ENCODE measurements at places on chromosomes 12 and 14. TPM values are rescaled to one million over a fixed set of nuclear protein-coding genes. Genes with fewer than 3 reads are reported as not detected.
A peak's percentile ranks its signal among the peaks of the same experiment; 100 is the strongest.

GRCh38 chr12:71159264-71159663, 1.5 kb upstream of the TSPAN8 start:
- H3K4me3 ChIP-seq = no peak overlapping the region
- H3K27me3 ChIP-seq = no peaks in the 10 kb centered on the region
- H3K4me1 ChIP-seq = peaks cover 54% of the 10 kb centered on the region
- H3K27ac ChIP-seq = peak overlapping the region; percentile 83
- no peaks in the 10 kb centered on the region for H3K36me3 ChIP-seq

Gene IGFBP6
- 91.8 TPM for total RNA-seq

GRCh38 chr14:97166497-97166896, 369.3 kb downstream of the VRK1 start:
- H3K4me1 ChIP-seq = no peaks in the 10 kb centered on the region
- no peaks in the 10 kb centered on the region for H3K36me3 ChIP-seq
- H3K27ac ChIP-seq = no peak overlapping the region
- no peak overlapping the region for H3K4me3 ChIP-seq
- no peak for DNase-seq

DNA sequence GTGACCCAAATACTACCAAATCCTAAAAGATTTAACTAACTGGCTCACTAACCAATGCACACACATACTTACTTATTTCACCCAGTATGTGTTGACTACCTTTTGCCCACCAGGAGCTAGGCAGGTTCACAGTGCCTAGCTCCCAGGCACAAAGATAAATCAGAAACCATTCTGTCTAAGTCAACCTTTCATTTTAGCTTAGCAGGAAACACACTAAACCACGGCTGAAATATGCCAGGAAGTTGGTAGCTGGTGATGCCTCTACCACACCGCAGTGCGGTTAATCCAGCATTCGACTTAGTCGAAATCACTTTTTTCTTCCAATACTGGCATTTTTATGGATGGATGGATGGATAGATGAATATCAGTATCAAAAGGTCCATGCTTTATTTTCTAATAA, 597.7 kb downstream of the DIO2 start:
- H3K4me1 ChIP-seq = no peaks in the 10 kb centered on the region
- H3K36me3 ChIP-seq = no peaks in the 10 kb centered on the region
- H3K27ac ChIP-seq = no peak overlapping the region
- DNase-seq = no peak

DNA sequence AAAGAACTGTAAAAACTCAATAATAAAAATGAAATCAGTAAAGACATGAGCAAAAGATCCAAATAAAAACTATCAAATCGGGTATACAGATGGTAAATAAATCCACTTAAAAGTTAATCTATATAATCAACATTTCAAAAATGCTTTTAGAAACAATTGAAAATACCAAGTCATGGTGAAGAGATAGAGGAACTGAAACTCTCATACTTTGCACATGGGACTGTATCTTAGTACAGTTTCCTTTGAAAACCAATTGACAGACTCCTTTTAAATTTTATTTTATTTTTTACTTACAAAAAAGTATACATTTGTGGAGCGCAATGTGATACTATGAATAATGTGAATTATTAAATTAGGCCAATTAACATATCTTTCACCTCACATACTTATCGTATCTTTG, 98.6 kb upstream of the FAR2 start:
- no peak overlapping the region for H3K4me3 ChIP-seq
- no peaks in the 10 kb centered on the region for H3K36me3 ChIP-seq
- no peaks in the 10 kb centered on the region for H3K4me1 ChIP-seq
- no peaks in the 10 kb centered on the region for H3K27me3 ChIP-seq
- no peak overlapping the region for H3K27ac ChIP-seq

Gene GPR137C
- 0.32 TPM for total RNA-seq

GRCh38 chr14:24744641-24745040, 110.7 kb upstream of the GZMB start:
- H3K4me1 ChIP-seq = no peaks in the 10 kb centered on the region
- no peak for DNase-seq
- H3K4me3 ChIP-seq = no peak overlapping the region

Gene WSCD2
- not detected for total RNA-seq

Gene ITPK1
- 235 TPM for total RNA-seq

DNA sequence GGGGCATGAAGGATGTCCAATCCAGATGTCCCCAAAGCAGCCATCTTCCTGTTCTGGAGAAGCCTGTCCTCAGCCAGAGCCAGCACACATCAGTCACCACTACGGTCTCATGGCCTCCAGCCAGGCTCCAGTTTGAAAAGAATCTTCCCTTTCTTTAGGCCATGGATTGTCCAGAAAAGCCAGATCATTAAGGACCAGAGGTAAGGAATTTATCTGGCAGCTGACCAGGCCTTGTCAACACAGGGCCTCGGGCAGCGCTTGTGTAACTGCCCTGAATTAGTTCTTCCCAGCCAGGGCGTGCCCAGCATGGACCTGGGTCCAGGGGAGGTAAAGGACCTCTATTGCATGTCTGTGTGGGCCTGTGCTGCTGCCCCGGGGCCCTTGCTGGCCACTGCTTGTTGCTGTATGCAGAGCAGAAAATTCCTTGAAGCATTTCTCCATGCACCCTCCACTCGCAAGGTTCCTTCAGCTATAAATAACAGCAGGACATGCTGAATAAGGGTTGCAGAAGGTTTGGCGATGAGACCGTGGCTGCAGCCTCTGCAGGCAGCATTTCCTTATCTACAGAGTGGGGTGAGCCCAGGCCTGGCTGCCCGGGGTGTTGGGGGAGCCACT, 21.7 kb upstream of the VPS37B start:
- no peak overlapping the region for H3K4me3 ChIP-seq
- peak overlapping the region; percentile 78 for H3K27ac ChIP-seq
- H3K27me3 ChIP-seq = no peaks in the 10 kb centered on the region
- DNase-seq = peak; percentile 77

- no peaks in the 10 kb centered on the region for H3K4me1 ChIP-seq
- no peak overlapping the region for H3K27ac ChIP-seq
- no peak for DNase-seq
- no peaks in the 10 kb centered on the region for H3K27me3 ChIP-seq
Observed at GRCh38 chr12:5684989-5685388, 253.1 kb downstream of the NTF3 start.

Gene NDRG2
- total RNA-seq = 275 TPM

- no peaks in the 10 kb centered on the region for H3K27me3 ChIP-seq
- H3K4me1 ChIP-seq = peaks cover 3% of the 10 kb centered on the region
- no peak for DNase-seq
- H3K36me3 ChIP-seq = no peaks in the 10 kb centered on the region
- no peak overlapping the region for H3K27ac ChIP-seq
Observed at GRCh38 chr12:130959632-130960031, 5.9 kb downstream of the ADGRD1 start.

- H3K27ac ChIP-seq = no peak overlapping the region
- no peak for DNase-seq
- no peaks in the 10 kb centered on the region for H3K4me1 ChIP-seq
Observed at GRCh38 chr14:32400480-32400879, 71.4 kb downstream of the AKAP6 start.

Gene C1RL
- total RNA-seq = 48.5 TPM

Gene AVPR1A
- 0.95 TPM for total RNA-seq

Gene TOMM20L
- not detected for total RNA-seq

GRCh38 chr14:65070471-65070976, 31.8 kb downstream of the MAX start:
- peaks cover 4% of the 10 kb centered on the region for H3K36me3 ChIP-seq
- peak; percentile 87 for DNase-seq
- peak overlapping the region; percentile 8 for H3K4me3 ChIP-seq
- H3K27me3 ChIP-seq = no peaks in the 10 kb centered on the region
- peaks cover 34% of the 10 kb centered on the region for H3K4me1 ChIP-seq

DNA sequence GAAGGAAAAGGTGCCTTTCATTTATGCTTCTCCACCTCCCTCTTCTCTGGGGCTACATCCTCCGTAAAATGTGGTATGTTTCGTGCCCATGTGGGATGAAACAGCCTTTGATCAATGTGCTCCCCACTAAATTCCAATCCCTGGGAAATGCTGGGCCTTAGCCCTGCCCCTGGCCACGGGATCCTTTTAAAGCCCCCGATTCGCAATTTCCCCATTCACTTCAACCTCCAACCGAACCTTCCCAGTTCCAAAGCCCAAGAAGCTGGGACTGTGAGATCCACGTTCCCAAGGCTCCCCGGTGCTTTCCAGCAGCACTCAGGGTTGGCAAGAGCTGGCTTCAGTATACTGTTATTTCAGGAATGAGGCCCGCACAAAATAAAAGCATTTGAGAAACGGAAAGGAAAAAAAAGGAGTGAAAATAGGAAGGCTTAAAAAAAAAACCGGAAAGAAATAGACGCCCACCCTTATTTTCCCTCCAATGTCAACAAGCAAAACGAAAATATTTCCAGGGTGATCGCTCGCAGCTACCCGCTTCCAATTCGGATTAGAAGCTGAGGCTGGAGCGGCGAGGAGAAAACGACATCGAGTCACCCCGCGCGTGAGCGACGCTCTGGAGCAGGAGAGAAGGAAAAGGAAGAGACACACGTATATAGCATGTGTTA, 1.3 kb upstream of the FOXG1 start:
- no peak for DNase-seq
- H3K27me3 ChIP-seq = peaks cover 96% of the 10 kb centered on the region
- H3K4me1 ChIP-seq = peaks cover 17% of the 10 kb centered on the region
- no peaks in the 10 kb centered on the region for H3K36me3 ChIP-seq

Gene TCL1B
- total RNA-seq = 0.64 TPM

GRCh38 chr14:66610154-66610563, 102.2 kb downstream of the GPHN start:
- no peak overlapping the region for H3K4me3 ChIP-seq
- no peaks in the 10 kb centered on the region for H3K27me3 ChIP-seq
- no peaks in the 10 kb centered on the region for H3K4me1 ChIP-seq
- no peak for DNase-seq
- H3K36me3 ChIP-seq = no peaks in the 10 kb centered on the region

DNA sequence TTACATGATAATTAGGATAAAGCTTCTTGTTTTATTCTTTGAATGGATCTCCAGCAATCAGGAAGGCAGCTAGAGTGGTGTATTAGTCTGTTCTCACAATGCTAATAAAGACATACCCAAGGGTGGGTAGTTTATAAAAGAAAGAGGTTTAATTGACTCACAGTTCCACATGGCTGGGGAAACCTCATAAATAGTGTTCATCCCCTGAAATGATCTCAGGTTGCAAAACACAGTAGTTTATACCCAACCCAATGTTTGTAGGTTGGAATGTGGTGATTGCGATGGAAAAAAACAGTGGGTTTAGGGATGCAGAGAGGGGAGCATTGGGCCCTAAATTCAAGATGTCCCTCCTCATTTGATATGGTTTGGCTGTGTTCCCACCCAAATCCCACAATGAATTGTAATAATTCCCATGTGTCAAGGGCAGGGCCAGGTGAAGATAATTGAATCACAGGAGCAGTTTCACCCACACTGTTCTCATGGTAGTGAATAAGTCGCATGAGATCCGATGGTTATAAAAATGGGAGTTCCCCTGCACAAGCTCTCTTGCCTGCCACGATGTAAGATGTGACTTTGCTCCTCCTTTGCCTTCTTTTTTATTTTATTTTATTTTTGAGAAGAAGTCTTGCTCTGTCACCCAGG, 11.5 kb downstream of the MUCL1 start:
- no peaks in the 10 kb centered on the region for H3K4me1 ChIP-seq
- no peak for DNase-seq
- H3K27me3 ChIP-seq = no peaks in the 10 kb centered on the region
- no peak overlapping the region for H3K4me3 ChIP-seq
- H3K36me3 ChIP-seq = no peaks in the 10 kb centered on the region

DNA sequence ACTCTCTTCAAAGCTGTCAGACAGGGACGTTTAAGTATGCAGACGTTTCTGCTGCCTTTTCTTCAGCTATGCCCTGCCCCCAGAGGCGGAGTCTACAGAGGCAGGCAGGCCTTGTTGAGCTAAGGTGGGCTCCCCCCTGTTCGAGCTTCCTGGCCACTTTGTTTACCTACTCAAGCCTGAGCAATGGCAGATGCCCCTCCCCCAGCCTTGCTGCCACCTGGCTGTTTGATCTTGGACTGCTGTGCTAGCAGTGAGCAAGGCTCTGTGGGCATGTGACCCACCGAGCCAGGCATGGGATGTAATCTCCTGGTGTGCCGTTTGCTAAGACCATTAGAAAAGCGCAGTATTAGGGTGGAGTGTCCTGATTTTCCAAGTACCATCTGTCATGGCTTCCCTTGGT, 900.4 kb upstream of the MDGA2 start:
- no peak overlapping the region for H3K4me3 ChIP-seq
- no peaks in the 10 kb centered on the region for H3K4me1 ChIP-seq
- no peak for DNase-seq

DNA sequence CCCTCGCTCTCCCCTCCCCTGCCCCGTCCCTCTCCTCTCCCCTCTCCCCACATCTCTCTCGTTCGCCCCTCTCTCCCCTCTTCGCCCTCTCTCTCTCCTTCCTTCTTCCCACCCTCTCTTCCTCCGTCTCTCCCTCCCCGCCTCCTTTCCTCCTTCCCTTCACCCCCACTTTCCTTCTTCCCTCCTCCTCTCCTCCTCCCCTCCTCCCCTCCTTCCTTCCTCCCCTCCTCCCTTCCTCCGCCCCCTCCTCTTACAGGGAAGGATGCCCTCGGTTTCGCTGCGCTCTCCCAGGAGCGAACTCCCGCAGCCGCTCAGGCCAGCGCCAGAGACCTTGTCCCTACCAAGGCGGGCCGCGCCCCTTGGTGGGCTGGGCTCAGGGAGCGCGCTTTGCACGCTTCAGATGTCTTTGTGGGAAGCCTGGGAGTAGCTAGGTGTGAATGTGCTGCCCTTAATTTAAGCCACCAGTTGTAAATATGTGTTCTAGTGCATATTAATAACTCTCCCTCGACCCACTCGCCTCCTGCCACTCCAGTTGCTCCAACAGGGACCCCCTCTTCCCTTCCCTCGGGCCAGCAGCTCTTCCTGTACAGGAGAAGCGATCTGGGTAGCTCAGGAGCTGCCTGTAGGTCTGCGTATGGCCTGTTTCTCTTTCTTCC, 13.3 kb upstream of the MAP3K9 start:
- H3K27ac ChIP-seq = no peak overlapping the region
- DNase-seq = peak; percentile 48

Gene AMDHD1
- total RNA-seq = not detected

Gene RTL1
- not detected for total RNA-seq

Gene SMCO3
- not detected for total RNA-seq

Gene PLEKHH1
- total RNA-seq = 123 TPM

Gene PLEKHG7
- total RNA-seq = 3.0 TPM

DNA sequence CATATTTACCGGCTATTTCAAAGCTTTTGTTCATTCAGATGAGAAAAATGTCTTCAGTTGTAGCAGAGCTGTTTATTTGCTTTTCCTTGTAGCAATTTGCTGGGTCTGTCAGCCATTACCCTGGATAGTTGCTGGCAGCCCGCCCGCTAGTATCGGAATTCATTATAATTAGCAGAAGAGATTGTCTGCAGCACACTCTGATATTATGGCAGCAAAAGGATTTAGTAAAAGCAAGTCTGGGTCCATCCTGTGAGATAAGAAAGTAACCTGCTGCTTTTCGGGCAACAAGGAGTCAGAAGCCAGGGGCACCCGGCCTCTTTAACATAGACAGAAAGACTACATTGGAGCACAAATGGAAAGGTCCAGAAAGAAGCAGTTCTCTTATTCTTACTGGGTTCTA, 6.1 kb upstream of the SLC35E3 start:
- no peak for DNase-seq
- no peaks in the 10 kb centered on the region for H3K27me3 ChIP-seq
- no peak overlapping the region for H3K27ac ChIP-seq
- H3K4me1 ChIP-seq = no peaks in the 10 kb centered on the region
- peaks cover 44% of the 10 kb centered on the region for H3K36me3 ChIP-seq

Gene LMO3
- 37.5 TPM for total RNA-seq
